Astrocyte of the spinal cord (primary cell): ENCODE measurements at places on chromosomes 1 and 21.

GRCh38 chr21:45537111-45537745, 5.0 kb downstream of the SLC19A1 start:
- DNase-seq = no peak

GRCh38 chr1:168518813-168519212, 25.0 kb downstream of the XCL2 start:
- no peak for DNase-seq

DNA sequence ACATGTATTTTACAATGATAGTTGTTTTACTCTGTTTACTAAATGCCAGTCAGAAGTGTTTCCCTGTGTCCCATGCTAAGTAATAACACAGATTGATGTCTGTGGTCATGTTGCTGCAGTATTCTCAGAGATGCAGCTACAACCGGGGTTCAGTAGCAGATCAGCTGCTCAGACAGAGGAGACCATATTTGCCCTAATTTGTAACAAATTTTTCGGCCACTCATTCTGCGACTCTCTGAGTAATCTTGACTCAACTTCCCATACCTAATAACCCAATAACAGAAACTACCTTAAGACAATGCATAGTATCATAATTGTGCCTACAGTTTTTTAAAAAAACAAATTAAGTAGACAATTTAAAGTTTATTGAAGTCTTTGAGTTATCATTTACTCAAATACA, 32.6 kb downstream of the NIBAN1 start:
- no peak for DNase-seq

GRCh38 chr21:45388011-45388521, 16.9 kb upstream of the COL18A1 start:
- DNase-seq = no peak

DNA sequence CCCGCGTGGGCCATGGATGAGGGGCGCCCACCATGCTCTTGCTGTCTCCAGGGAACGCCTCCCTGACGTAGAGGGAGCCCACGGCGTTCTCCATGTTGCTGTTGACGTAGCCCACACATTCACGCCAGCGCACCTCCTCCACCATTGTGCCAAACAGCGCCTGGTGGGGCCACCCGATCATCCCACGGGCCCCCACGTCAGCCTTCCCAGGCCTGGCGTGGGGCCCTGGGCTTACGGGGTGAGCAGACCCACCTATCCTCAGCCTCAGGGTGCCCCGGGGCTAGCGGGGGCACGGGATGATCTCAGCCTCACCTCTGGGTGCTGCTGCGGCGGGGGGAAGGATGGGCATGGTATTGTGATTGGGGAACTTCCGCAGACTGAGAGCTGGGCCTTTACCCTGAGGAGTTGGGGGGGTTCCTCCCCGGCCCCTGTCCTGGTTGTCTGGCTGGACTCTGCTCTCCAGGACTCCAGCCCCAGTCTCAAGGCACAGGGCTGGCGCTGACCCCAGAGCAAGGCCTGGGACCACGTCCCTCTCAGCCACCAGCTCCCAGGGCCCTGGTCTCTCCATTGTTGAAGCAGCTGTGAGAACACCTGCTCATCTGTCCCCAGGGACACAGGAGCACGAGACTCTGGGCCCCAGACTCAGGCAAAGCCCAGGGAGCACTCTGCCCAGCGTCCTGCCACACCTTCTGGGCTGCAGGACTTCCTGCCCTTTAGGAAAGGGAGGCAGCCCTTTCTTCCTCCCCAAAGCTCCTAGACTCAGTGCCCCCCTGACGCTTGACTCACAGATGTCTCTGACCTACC, 10.2 kb downstream of the PRXL2B start:
- DNase-seq = no peak
